PC-3 (cell line): ENCODE measurements at places on chromosomes 2 and 18. TPM values are rescaled to one million over a fixed set of nuclear protein-coding genes. Genes with fewer than 3 reads are reported as not detected.
A peak's percentile ranks its signal among the peaks of the same experiment; 100 is the strongest.

GRCh38 chr2:13669607-13670006 lies 952.9 kb downstream of the TRIB2 start:
- no peak for DNase-seq

- peak; percentile 29 for DNase-seq
Measured at GRCh38 chr2:26139269-26140183, 33.4 kb upstream of the GAREM2 start.

GRCh38 chr2:29033656-29034055 lies 40.7 kb downstream of the PCARE start:
- no peak for DNase-seq

DNA sequence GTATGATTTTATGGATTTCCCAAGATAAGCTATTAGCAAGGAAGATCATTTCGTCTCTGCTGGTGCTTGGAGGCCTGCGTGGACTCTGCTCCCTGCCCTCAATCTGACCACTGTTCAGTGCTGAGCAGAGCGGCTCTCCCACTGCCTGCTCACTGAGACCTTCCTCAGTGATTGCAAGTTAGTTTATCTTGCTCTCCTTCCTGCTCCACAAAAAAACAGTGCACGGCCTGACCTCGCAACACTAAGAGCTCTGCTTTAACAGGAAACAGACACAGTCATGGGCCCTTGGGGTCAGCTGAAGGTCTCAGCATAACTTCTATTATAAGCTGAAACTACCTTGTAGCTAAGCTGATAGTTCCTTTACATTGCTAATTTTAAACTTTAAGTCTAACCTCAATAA lies 53.1 kb downstream of the PRELID3A start:
- DNase-seq: no peak

GRCh38 chr2:26346454-26347053 lies at the start of gene ADGRF3:
Gene ADGRF3, minus strand, starts transcription at chr2:26346789. Its CDS starts 555 bp downstream, at chr2:26346234.
- peak; percentile 53 for DNase-seq

DNA sequence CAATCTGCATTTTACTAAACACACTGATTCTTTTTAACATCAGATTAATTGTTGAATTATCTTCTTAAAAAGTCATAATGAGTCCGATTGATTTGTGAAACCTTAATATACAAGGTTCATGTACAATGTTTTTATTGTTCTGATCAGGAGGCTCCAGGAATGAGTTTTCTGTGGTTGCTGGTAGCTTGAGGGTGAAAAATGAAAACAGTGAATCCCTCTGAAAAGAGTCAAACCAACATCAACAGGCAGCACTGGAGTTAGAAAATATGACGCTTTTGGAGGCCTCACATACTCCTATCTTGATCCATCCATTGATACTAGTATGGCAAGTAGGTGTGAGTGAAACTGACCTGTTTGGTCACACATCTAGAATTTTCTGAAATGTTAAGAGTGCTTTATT lies 216.3 kb upstream of the ETAA1 start:
- DNase-seq: no peak

- no peak for DNase-seq
Measured at GRCh38 chr18:20966795-20967194, 144.8 kb downstream of the ROCK1 start.

DNA sequence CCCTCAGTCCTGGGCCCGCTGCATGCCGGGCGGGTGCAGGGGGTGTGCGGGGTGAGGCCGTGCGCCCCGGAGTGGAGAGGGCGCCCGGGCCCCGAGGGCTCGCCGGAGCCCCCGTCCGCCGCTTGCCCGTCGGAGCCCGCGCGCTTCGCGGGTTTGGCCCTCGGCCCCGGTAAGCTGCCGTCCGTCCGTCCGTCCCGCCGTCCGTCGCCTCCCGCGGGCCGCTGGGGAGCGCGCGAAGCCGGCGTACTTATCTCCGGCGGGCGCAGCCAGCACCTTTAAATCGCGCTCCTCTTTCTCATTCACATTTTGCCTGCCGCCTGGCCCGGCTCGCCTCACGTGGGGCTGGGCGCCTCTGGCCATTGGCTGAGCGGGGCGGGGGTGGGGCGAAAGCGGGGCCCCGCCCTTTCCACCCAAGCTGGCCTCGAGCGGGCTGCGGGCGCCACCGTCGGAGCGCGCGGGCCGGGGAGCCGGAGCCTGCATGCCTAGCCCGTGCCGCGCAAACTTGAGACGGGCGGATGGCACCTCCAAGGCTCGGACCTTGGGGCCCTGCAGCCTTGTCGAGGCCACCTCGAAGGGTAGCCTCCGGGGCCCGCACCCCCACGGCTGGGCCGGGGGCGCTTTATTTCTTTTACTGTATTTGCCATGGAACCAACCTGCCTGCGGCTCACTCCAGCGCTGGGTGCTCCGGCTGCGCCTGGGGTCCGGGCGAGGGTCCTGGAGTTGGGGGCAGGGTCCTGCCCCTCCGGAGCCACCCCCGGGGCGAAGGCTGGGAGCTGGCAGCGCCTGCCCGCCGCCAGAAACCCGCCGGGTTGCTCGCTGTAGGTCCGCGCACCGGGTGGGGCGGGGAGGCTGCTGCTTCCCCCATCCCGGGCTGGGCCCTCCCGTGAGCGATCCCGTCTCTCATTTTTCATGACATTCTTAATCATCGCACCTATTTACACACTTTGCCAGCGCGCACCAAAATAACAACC lies at the start of gene GBX2:
Gene GBX2 (minus strand): TSS at position 277 of the 971 bp plus-strand sequence. CDS start 415 bp downstream, outside the sequence.
- DNase-seq: peak; percentile 91

GRCh38 chr2:124339709-124340108 lies 314.6 kb downstream of the CNTNAP5 start:
- DNase-seq: no peak

- DNase-seq: peak; percentile 1
Measured at GRCh38 chr2:158963071-158963470, 5.4 kb upstream of the TANC1 start.

DNA sequence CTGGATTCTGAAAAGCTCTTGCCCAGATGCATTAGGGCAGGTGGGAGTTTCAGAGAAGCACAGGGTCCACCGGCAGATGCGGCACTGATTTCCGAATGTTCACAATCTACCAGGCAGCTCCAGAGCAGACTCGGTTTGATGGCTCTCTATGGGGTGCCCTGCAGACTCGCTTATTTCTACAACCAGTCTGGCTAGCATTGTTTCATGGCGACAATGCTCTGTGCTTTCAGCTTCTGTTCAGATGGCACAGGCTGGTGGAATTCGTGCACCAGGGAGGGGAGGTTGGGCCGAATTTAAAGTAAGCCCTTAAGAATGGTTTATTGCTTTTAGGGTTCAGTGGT lies 9.9 kb downstream of the MYT1L start:
- no peak for DNase-seq

DNA sequence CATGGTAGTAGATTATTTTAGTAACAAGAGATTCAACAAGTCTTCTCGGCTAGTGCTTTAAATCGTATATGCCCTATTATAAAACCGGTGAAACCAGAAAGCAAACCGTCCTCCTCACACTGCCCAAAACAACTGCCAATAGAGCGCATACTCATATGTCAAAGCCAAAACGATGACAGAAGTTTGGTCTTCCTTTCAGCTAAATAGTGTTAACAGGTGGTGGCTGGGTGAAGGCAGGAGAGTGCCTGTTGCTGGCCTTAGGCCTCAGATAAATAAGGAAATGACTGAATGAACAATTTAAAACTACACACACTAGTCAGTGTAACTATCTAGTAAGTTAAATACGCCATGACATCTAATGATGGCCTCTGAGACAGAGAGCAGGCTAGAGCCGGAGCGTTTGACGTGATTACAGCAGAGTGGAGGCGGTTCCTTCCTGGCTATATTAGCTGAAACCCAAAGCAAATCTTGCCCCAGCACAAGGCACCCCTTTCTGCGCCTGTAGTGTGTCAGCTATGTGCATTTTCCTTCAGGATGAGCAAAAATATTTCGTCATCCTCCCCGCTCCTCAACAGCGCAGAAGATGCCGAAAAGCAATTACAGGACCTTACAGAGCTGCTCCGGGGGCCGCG lies 1.6 kb downstream of the LONRF2 start:
- DNase-seq: peak; percentile 37

GRCh38 chr2:3356799-3357198 lies 20.8 kb downstream of the EIPR1 start:
- no peak for DNase-seq

- DNase-seq: peak; percentile 81
Measured at GRCh38 chr2:56191617-56192016, 7.8 kb downstream of the CCDC85A start.

DNA sequence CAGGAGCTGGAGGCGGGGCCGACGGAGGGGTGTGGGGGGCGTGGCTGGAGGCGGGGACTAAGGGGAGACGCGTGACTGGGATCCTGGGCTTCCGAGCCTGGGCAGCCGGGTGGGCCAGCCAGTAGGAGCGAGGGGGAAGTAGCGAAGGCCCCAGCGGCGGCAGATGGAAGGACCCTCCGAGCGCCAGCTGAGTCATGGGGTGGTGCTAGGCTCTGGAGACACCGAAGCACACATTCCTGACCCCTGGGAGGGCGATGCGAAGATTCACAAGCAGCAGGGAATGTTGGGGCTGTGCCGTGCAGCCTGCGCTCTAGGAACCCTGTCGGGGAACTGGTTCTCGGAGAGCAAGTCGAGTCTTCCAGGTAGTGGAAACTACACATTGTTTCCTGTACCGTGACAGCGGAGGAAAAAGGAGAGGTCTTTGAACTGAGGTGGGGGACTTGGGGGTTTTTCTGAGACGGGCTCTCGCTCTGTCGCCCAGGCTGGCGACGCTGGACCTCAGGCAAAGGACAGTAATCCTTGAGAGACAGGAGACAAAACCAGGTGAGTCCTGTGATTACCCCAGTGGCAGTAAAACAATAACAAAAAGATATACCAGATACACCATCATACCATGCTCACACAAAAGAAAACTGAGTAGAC lies 650 bp upstream of the AFG3L2 start:
- no peak for DNase-seq

- peak; percentile 71 for DNase-seq
Measured at GRCh38 chr2:119407430-119408220, 24.0 kb upstream of the TMEM37 start.

GRCh38 chr2:163571423-163572102 lies 164.2 kb downstream of the FIGN start:
- DNase-seq: no peak

GRCh38 chr2:195410074-195410671 lies 246.9 kb upstream of the SLC39A10 start:
- no peak for DNase-seq

DNA sequence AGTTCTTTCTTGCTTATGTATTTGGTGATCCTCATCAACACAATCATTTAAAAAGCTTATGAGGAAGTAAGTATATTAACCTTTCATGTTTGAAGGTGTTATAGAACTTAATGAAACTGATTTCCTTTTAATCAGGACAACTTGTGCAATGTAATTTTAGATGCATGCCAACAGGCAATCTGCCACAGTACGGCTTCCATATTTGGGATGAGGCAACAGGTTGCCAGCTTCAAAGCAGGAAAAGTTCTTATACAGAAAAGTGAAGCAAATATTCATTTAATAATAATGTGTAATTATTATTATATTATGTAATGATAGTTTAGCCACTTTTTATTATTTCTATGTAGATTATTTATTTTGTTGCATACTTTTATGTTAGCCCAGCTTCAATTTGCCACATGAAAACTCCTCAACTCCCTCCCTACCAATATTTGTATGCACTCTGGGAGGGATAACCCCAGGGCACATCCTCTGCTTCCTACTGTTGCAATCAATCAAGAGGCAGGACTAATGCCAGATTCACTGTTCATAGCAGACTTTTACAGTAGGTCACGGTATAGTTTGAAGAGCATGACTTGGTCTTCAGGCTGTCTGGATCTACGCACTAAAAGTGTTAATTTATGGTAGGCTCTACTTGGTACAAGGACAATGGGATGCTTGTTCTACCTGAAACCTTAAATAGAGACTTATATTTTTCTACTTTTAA lies 277.2 kb downstream of the AGPS start:
- no peak for DNase-seq

Gene PDIA6
- total RNA-seq: 350 and 351 TPM in 2 replicates

Gene LRRC30
- total RNA-seq: not detected in 2 replicates

Gene PMAIP1
- total RNA-seq: 39.2 and 41.5 TPM in 2 replicates

Gene IL36A
- total RNA-seq: not detected in 2 replicates

Gene KCNG2
- not detected in 2 replicates for total RNA-seq

Gene PHOSPHO2
- 5.0 and 5.9 TPM in 2 replicates for total RNA-seq

Gene SPATA3
- total RNA-seq: not detected in 2 replicates

Gene ALK
- 0.81 and 0.87 TPM in 2 replicates for total RNA-seq

Gene CARF
- 1.6 and 4.4 TPM in 2 replicates for total RNA-seq

Gene IL36G
- total RNA-seq: 0.62 TPM in 1 of 2 replicates, not detected in the other

Gene TRIM54
- 0.51 and 1.6 TPM in 2 replicates for total RNA-seq
